ENCODE measurements at places on chromosomes 4 and X.

GRCh38 chr4:12562021-12562420 lies 922.1 kb downstream of the RAB28 start:
- no peak for DNase-seq

GRCh38 chr4:140497405-140497746 lies 717 bp downstream of the MGAT4D start:
- DNase-seq, result no peak

GRCh38 chrX:2188330-2188792 lies 312.4 kb downstream of the DHRSX start:
- no peak for DNase-seq

DNA sequence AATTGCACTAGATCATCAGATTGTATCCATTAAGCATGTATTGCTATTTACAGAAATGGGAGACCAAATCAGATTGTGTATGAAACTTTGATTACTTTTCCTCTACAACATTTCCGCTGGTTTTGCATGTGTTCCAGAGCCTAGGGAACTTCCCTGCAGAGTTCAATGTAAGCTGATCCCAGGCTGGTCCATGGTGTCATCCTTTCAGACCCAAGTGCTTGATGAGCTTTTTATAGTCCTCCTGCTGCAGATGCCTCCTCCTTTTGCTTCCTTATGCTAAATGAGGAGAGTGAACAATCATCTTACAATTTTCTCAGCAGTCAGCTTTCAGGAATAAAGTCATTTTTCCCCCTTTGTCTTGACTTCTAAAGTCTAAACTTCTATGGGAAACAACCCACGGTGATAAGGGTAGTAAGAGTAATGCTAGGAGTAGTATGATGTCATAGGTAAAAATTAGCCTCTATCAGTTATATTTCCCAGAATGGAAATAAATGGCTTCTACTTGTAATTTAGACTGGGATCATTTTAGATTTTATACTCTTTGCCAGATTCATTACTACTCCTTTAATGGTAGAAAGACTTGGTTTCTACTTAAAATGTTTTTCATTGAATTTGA lies 55.1 kb upstream of the SLC4A4 start:
- no peak for DNase-seq

DNA sequence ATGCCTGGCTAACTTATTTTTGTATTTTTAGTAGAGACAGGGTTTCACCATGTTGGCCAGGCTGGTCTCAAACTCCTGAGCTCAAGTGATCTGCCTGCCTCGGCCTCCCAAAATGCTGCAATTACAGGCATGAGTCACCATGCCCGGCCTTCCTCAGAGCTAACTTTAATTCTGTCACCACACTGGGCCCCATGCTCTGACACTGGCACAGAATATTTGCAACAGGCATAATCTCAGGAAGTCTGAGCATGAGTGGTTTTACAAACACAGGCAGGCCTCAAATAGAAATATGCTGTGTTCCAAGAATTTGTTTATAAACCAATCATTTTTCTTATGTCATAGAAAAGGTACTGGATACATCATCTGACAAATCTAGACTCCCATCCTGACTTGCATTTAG lies 32.7 kb upstream of the FAM9C start:
- no peak for DNase-seq

GRCh38 chrX:30781711-30782444 lies 107.2 kb downstream of the TAB3 start:
- DNase-seq, result no peak

- DNase-seq, result no peak
Measured at GRCh38 chrX:24493740-24494581, 28.9 kb downstream of the PDK3 start.

- no peak for DNase-seq
Measured at GRCh38 chrX:24561121-24561520, 86.0 kb downstream of the PCYT1B start.

DNA sequence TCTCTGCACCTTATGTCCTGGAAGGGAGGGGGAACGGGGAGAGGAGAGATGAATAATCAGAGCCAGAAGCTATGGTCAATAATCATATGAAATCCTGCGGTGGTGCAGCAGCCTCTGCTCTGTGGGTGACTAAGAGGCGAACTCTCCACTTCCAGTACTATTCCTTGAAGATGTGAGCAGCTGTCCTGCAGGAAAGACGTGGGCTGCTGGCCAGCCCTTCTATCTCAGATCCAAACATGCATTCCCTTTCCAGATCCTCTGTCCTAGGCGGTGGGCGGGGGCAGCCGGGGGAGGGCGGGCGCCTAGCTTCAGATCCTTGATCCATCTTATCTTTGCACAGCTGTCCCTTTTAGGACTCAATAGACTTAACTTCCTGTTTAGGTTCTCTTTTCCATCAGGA lies 34.5 kb downstream of the SPINK2 start:
- no peak for DNase-seq

Data from NCI-H1048 (cell line).